H9 (cell line): ENCODE measurements at places on chromosomes 3 and 15. TPM values are rescaled to one million over a fixed set of nuclear protein-coding genes. Genes with fewer than 3 reads are reported as not detected.

The LMCD1 gene
- total RNA-seq = 19.2 and 22.1 TPM in 2 replicates

The MAPKAPK3 gene
- 57.0 and 57.9 TPM in 2 replicates for total RNA-seq

- DNase-seq = no peak
Measured at GRCh38 chr3:140763532-140763931, 85.7 kb downstream of the TRIM42 start.

DNA sequence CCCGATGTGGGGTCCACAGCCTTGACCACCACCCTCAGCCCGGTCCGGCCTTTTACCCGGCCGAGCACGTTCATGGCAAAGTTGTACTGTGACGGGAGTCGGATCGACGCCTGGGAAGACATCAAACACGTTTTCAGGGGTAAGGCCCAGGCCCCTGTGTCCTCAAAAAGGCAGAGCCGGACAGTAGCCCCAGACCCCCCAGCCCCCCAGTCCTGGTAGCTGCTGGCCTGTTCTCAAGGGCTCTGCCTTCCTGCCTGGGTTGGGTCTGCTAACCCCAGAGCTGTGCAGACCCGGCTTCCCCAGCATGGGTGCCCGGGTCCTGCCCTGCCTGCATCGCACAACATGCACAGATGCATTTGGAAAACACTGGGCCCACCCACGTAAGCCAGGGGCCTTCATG, 84.6 kb downstream of the NUP210 start:
- DNase-seq = no peak
